NCI-H82 (cell line): ENCODE measurements at places on chromosomes 5 and 9.

DNA sequence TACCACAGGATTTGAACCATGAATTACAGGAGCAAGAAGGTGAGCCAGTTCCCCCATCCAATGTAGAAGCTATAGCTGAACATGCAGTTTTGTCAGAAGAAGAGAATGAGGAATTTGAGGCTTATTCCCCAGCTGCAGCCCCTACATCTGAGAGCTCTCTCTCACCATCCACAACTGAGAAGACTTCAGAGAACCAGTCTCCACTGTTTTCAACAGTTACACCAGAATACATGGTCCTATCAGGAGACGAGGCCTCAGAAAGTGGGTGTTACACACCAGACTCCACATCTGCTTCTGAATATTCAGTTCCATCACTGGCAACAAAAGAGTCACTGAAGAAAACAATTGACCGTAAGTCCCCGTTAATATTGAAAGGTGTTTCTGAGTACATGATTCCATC lies 40.9 kb downstream of the CMYA5 start:
- DNase-seq, result no peak

DNA sequence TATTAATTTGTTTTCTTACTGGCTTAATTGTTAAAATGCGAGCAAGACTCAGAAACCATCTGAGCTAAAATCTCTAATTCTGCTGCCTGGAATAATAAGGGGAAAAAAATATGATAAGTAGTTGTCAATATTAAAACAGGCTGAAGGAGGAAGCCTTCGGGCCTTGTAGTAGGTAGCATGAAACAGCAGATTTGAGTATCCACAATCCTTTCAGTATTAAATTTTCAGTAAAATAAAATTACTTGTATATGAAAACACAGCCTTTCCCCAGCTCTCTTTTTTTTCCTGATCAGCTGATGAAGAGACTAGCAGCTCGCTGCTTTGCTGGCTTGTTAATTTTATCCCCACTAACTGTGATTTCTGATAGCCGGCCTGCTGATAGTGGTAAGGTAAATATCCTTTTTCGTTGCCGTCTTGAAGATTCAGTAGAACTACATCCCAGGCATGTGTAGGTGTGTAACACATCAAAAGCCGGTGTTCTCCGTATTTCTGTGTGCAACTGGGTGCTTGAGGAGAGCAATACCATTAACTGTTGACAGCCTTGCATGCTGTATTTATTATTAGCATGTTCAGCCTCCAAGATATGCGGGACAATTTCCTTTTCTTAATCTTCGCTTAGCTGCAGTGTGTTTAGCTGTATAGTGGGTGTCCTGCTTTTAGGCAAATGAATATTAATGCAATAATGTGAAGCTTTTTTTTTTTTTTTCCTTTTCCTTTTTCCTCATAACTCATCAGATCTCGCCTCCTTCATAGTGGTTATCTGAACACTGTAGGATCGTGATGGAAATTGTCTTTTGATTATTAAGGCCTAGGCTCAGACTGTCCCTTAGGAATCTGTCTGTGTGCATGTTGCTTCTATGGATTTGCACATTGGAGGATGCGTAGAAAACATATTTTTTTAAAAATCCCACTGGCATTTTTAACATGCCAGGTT lies 144.6 kb downstream of the SMARCA2 start:
- no peak for DNase-seq

DNA sequence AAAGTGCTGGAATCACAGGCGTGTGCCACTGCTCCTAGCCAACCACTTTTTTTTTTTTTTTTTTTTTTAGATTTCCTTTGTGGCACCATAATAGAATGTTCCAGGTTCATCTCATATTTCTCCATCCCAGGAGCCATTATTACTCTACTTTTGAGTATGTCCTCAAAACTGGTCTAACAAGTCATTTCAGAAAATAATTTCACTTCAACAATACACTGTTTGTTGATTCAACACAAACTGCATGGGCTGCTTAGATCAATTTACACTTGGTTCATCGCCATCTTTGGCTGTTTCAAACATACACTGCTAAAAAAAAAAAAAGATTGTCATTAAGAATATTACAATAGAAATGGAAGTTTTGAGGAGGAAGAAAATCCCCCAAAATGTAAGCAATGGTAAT lies 57.9 kb downstream of the CSNK1A1 start:
- DNase-seq, result no peak

DNA sequence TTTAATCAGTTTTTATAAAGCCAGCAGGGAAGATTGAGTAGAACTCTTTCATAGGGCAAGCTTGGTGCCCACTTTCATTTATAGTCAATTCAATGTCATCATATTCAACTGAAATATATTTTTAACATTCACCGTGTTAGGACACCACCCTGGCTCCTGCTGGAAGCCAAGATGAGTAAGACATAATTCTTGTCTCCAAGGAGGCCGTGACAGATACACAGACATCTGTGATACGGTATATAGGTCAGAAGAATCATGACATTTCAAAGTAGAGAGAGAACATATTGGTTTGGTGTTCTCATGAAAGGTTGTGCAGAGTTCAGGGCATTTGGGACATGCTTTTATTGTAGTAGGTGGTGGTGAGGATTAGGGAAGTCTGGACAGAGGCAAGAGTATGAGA lies 120.1 kb downstream of the CMYA5 start:
- no peak for DNase-seq

GRCh38 chr5:95917207-95917606 lies 44.4 kb downstream of the ELL2 start:
- no peak for DNase-seq

DNA sequence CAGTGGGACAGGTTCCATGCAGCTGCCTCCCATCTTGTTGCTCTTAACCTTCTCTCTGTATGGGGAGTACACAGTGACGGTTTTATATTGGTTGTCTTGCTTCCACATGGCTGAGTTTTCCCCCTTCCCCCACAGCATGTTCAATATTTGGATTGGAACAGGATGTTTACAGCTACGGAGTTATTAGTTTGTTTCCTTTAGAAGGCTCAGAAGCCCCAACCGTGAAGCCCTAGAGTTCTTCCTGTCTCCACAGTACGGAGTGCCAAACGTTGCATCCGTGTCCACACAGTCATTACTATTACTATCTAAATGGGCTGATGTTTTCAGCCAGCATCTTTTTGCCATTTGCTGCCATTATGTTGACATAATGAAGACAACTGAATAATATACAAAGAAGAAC lies 277.5 kb downstream of the MARCHF11 start:
- DNase-seq, result no peak

GRCh38 chr5:160616712-160617497 lies 195.2 kb downstream of the PTTG1 start:
- DNase-seq, result no peak

- no peak for DNase-seq
These were observed 48.4 kb upstream of the FOXI1 start for GRCh38 chr5:170057311-170057710.

DNA sequence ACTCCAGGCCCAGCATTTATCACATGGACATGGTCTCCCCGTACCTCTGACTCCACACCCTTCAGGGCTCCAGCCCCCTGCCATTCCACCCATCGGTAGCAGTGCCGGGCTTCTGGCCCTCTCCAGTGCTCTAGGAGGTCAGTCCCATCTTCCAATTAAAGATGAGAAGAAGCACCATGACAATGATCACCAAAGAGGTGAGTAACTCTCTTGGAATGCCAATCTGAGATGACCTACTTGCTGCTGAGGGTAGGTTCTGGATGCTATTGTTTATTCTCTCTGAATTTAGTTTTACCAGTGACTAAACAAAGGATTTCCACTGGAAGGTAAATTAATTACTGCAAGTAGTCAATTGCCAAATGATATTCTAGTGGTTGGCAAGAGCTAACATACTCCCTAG lies 80.8 kb downstream of the TLE4 start:
- no peak for DNase-seq

DNA sequence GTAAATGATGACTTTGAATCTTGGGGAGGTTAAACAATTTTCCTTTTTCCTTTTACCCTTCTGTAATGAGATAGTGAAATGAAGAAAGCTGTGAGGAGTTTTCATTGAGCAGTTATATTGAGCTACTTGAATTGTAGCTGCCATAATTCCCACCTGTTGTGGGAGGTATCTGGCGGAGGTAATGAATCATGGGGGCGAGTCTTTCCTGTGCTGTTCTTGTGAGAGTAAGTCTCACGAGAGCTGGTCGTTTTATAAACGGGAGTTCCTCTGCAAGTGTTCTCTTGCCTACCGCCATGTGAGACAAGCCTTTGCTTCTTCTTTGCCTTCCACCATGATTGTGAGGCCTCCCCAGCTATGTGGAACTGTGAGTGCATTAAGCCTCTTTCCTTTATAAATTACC lies 258.4 kb downstream of the FER start:
- no peak for DNase-seq

DNA sequence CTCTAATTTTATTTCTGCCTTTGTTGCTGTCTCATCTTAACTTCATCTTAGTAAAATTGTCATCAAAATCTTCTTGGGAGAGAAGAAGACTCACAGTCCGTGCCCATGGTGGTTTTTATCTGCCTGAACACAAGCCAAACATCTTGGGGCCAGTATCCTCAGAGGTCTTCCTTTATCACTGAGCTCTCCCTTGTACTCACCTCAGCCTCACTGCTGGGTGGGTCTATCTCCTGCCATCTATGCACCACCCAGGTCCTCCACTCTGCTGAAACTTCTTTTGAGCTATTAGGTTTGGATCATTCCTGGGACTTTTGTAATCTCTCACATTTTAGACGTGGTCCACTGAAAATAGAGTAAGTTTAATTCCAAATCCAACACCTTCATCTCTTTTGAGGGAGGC lies 116.3 kb upstream of the EPB41L4A start:
- DNase-seq, result no peak

GRCh38 chr5:126015235-126016181 lies 407.7 kb upstream of the GRAMD2B start:
- peak; percentile 89 for DNase-seq

DNA sequence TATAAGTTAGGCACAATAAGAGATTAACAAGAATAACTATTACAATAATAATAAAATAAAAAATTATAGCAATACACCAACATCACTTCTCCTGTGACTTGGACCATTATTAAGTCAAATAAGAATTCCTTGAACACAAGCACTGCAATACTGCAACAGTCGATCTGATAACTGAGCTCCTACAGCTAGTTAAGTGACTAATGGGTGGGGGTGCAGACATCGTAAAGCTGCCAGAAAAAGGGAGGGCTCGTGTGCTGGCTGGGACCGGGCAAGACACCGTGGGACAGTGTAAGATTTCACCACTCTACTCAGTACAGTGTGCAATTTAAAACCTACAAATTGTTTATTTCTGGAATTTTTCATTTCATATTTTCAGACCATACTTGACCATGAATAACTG lies 78.8 kb downstream of the SNX24 start:
- no peak for DNase-seq

DNA sequence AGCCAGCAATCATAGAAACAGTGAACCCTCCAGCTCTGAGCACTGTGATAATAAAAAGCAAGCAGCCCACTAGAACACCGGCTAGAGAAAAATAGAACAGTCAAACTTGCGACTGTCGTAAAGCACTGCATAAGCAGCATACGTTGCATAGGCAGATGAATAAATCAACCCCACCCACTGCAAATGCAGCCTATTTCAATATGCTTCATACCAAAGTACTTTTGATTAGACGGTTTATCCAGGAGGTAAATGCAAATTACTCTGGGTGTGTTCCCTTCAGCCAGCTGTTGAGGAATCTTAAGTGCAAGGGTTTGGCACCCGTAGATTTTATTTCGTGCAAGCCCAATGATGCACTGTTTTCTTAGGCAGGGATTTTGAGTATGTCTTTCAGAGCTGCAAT lies 32.1 kb upstream of the ANKRD18A start:
- no peak for DNase-seq

DNA sequence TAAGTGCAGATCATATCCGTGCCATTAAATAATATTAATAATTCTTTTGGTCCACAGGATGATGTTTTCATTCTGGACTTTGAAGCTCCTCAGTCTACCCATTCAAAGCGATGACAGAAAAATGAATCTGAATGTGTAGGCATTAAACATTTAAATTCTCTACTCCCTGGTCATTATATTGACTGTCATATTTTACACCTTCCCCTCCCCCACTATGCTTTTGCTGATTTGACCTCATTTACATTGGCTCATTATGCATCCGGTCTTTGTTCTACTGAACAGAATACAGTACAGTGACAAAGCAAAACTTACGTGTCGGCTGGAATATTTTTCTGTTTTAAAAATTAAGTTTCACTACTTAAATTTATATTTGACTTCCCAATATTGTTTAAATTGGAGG lies 289.7 kb upstream of the TMEM161B start:
- DNase-seq, result no peak

DNA sequence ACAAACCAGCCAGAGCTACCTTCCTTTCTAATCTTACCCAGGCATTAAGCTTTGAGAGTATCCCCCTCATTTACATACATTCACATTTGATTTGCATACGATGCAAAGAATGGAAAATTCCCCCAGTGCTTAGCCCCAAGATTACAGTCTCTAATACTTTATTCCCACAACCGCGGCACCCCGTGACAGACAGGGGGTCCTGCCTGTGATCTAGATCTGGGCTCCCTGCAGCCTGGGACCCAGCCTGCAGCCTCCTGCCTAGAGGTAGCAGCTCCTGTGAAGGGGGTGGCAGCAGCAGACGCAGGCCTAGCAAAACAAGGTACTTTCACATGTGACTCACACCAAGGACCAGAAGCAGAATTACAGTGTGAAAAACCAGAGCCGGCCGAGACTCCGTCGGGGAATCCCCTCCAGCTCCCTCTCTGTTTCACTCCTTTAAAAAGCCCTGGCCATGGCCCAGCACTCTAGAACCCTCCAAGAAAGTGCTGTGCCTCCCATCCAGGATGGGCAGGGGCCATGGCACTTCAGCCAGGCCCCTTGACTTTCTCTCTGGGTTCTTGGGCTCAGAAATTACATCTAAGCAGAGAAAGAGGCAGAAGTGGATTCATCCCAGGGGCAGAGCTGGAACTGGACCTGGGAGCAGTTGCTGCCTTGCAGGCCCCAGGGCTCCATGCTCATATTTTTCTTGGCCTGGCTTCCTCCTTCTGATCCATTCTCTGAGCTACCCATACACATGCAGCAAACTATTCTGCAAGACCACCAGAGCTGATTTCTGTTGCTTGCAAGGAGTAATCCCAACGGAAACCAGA lies 14.0 kb upstream of the TCF7 start:
- no peak for DNase-seq

DNA sequence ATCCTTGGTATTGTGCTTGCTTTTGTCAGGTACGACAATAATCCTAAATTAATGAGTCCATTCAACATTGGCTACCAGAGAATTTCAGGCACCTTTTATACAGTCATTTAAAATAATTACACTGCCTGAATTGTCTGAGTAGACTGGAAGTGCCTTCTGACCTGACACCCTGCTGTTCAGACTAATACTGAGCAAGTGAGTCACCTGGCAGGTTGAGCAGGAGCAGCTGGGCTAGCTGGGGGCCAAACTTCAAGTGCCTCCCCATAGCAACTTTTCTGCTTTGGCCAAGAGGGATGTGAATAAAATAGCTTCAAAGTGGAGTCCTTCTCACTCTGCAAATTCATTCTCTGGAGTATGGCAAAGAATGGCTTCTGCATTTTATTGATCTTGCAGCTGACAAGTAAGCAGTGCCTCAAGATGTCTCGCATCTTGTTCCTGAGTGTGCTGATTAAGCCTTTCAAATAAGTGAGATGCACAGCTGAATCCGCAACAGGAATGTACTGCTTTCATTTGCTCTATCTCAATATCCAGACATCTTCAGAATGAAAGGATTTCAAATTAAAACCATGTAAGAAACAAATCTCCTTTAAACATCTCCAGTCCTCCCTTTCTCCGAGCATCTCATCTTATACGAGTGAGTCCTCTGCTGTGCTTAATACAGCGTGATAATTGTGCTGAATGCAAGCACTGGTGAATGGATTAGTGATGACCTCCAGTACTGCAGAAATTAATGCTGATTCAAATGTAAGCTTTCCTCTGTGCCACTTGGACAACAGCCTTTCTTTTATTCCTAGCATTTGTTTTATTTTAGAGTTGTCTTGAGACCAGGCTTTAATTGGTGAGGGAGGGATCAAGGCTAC lies 271.2 kb downstream of the EDIL3 start:
- peak; percentile 9 for DNase-seq
